ENCODE measurements at places on chromosomes 2 and 18.
A peak's percentile ranks its signal among the peaks of the same experiment; 100 is the strongest.

GRCh38 chr2:205714058-205714776 is 31.9 kb downstream of the NRP2 start:
- DNase-seq = no peak

DNA sequence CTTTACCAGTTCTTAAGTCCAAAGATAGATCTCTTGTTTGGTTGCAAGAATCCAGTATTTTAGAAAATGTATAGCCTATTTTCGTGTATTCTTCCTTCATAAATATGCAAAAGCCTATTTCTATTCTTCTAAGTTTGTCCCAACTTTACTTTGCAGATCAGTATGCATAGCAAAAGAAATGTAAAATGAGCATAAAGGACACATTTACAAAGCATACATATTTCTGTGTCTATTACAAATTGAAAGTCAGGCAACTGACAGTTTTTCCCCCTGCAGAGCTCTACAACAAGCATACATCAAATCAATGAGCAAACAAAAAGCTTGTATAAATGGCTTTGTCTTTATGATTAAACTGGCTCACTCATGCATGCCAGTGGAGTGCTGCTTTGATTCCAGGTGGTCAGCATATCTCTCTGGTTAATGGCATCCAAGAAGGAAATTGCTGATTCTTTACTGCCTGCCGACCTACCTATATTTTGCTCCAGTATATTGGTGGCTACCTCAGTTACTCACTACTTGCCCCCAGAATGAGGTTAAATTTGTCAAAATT is 10.0 kb upstream of the VPS54 start:
- no peak for DNase-seq

DNA sequence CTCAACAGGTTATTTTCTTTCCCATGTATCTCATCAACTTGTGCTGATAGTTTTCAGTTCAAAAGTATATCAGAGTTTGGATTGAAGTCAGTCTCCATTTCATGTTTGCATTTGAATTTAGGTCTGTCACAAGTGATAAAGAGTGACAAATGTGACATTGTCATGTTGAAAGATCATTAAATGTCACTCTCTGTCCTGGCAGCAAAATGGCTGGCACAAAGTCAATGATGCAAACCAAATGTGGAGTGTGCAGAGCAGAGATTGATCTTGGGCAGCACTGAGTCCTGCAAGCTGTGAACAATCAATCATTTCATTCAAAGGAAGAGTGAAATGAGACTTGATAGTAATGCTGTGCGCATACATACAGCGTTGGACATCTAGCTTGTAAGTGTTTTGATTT is 421.8 kb upstream of the CDH7 start:
- DNase-seq = no peak

DNA sequence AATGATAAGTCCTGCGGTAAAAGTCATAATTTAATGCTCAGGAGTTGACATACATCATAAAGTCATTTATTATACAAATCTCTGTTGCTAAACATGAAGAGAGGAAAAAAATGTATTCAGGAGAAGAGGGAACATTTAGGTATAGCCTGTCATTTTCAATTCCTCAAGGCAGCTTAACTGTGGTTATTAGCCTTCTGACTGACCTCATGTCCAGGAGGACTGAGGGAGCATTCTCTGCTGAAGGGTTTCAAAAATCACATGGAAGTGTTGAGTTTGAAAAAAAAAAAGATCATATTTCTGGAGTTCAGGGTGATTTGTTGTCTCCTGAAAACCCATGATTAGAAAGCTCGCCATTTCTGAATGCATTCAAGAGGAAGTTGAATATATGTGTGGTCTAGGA is 1371.1 kb upstream of the LRRTM1 start:
- no peak for DNase-seq

- DNase-seq = no peak
Measured at GRCh38 chr2:237299906-237300305, 114.1 kb downstream of the COL6A3 start.

GRCh38 chr2:49032126-49032525 is 122.2 kb downstream of the FSHR start:
- DNase-seq = no peak

- DNase-seq = peak; percentile 56
Measured at GRCh38 chr2:231929961-231930592, 3.9 kb upstream of the NPPC start.

DNA sequence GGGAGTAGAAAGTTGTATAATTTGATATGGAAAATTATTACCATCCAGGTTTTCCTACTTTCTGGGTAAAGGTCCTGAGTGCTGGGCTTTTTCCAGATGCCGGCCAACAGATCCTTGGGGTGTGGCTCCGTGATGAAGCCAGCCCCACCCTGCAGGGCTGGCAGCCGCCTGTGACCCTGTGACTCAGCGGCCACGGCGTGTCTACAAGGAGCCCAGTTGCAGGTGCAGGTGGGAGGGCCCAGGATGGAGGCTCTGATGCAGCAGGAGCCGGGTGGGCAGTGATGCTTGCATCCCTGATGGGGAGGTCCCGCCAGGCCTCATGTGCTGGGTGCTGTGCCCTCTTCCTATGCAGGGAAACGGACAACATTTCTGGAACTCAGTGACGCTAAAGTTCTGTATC is 96.0 kb upstream of the ALKAL2 start:
- DNase-seq = no peak

DNA sequence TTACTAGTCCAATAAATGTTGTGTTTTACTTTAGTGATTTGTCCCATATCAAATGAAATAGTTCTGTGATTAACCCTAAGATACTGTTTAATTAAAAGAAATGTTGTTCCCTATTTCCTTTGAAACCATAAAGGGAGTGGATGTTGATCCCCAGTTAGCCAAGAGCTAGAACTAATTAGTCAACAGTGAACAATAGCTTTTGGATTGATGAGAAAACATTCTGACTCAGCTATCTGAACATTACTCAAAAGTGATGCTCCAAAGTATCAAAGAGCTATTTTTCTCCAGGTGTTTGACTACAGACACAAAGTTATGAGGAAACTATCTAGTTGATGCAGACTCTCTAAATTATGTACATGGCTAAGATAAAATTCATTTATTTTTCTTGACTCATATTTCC is 7.3 kb upstream of the FEZ2 start:
- no peak for DNase-seq

DNA sequence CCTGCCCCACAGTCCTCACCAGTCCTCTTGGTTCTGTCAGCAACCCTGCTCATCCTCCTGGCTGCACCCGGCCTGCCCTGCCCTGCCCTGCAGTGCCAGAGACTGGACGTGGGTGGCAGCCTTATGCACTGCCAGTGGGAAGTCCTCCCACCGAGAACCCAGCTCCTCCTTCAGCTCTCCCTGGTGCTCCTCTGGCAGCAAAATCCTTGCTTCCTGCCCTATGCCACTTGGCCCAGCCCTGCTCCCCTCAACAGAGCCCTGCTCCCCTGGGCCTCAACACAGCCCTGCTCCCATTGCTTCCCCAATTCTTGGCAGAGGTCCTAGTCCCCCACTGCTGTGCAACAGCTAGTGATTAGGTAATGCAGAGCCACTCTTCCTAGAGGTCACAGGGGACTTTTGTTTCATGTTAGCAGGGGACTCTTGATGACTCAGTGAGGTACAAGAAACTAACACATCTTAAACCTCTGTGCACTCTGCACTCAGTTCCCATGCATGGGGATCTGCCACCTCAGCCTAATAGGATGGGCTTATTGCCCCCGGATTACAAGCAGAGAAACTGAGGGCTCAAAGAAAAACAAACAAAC is 58.0 kb upstream of the EDAR start:
- no peak for DNase-seq

- no peak for DNase-seq
Measured at GRCh38 chr2:72153026-72153791, 5.5 kb upstream of the CYP26B1 start.

GRCh38 chr2:38076710-38077430 is 919 bp upstream of the CYP1B1 start:
- peak; percentile 76 for DNase-seq

DNA sequence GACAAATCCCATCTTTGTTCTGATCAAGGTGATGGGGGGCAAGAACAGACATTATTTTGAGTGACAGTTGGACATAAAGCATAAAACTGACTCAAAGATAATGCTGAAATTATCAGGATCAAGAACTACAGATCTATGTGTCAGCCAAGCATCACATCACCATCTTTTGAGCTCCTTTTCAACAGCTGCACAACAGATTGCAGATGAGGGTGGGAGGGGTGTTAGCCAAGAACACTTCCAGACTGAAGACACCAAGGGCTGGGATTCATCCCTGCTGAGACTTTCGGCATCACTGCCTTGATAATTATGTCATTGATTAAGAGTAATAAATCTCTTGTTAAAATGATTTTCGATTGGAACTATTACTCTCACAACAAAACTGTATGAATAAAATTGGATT is 191.5 kb upstream of the NETO1 start:
- no peak for DNase-seq

GRCh38 chr2:155905657-155906056 is 426.9 kb downstream of the NR4A2 start:
- DNase-seq = no peak
